ENCODE measurements at places on chromosomes 2 and 18.

- peak; percentile 73 for DNase-seq
These were observed 8.7 kb upstream of the SIX3 start for GRCh38 chr2:44932564-44933392.

DNA sequence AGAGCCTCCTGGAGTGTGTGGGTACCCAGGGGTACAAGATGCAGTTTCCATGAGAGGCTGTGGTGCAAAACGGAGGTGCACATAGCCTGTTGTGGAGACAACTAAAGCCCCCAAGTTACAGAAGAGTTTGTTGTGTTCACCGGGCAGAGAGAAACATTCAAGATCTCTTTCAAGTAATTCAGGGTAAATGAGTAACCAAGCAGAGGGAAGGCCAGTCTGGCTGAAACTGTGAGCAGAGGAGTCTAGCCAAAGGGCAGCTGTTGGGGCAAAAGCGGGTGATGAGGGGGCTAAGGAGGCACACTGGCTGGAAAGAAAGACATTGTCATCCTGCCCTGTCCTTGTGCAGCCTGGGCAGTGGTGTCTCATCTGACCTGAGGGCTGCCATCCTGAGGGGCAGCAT is 52.0 kb downstream of the CXCR4 start:
- no peak for DNase-seq

- no peak for DNase-seq
These were observed 799 bp upstream of the KIF1A start for GRCh38 chr2:240820607-240821428.

DNA sequence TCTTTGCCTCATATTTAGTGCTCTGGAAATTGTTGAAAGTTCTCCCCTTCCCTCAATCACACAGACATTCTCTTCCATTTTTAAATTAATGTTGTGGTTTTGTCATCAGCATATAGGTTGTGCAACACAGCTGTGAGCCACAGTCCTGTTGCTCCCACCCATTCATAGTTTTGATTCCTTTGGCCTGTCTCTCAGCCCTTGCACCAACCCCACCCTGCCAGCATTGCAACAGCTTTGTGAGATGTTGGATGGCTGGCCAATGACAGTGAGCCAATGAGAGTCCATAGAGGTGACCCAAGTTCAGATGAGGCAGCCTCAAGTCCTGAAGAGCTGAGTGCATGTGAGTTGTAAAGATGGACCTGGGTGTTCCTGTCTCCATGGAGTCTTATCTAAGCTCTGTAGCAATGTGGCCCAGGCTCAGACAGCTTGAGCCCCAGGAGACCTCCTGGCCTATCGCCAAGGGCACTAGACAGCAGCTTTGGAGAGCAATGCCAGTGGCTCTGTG is 775.5 kb downstream of the RNF144A start:
- DNase-seq = peak; percentile 76

DNA sequence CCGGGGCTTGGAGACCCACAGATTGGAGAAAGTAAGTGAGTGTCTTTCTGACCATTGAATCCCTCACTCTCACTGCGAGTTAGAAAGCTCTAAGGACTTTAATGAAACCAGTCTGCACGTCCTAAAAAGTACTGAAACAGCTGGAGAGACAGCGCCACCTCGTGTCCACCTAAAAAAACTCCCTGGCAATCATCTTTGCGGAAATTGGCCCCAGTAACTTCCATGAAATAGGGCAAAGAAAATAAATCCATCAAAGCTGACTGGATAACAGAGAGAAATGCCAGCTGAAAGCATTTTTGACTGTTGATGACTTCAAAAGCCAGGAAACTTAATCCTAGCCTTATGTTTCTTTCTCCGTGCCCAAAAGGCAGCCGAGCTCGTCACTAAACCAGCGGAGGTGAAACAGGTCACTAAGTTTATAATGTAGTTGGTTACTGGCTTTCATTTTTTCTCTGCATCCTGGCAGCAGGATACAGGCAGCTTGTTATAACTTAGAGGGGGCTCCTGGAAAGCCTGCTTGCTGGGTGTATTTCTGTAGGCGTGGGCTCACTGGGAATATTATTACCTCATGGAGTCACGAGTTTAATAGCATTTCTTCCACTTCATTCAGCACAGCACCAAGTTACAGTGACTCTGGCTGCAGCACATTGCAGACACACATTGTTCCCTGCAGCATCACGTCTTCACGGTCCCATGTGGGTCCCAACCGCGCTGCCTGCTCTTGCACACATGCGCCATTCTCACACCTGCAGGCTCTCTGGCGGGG is 266.5 kb downstream of the HRH4 start:
- no peak for DNase-seq

DNA sequence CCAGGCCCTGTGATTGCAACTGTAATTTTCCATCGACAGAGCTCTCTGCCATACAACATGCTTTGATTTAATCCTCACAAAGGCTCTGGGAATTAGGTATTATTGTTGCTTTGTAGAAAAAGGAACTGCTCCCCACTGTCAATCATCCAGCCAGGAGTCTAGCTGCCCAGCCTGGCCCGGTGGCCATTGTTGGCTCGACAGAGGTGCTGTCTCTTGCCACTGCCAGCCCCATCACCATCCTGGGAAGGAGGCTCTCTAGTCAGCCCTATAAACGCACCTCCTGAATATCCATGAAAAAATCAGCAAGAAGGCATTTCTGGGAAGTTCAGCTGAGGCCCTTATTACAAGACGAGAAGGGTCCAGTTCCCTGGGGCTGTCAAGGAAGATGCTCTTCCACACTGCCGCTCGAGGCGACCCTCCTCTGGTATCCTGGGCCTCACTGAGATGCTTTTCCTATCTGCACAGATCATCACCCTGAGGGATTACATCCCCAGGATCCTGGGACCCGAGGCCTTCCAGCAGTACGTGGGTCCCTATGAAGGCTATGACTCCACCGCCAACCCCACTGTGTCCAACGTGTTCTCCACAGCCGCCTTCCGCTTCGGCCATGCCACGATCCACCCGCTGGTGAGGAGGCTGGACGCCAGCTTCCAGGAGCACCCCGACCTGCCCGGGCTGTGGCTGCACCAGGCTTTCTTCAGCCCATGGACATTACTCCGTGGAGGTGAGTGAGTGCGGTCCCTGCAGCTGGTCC is 71.0 kb downstream of the TPO start:
- DNase-seq = peak; percentile 77

DNA sequence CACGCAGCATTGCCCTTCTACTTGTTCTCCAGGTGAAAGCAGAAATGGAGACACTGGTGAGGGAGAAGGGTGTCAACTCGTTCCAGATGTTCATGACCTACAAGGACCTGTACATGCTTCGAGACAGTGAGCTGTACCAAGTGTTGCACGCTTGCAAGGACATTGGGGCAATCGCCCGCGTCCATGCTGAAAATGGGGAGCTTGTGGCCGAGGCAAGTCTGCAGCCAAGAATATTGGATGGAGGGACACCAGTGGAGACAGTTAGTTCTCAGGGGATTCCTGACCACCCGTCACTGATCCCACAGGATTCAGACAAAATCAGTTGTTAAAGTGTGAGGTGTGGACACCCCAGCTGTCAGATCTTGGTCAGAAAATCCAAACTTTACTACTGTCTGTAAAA is 43.2 kb upstream of the MAPRE3 start:
- DNase-seq = no peak

DNA sequence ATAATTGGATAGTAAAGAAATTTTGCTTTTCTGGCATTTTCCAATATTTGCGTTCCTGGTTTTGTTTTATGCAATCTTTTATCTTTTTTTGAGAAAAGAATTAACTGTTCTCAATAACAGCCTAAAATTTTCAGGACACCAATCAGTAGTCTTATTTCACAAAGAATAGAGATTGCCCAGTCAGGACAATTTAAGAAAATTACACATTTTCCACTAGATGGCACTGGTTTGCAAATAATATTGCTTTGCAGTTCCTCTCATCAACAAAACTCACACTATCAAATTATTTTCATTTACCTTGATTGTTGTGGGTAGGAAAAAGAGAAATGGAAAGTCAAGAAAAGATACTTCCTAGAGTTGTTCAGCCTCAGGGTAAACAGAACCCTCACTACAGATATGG is 2.4 kb upstream of the RBM45 start:
- DNase-seq = no peak

GRCh38 chr2:218405746-218406208 is 6.1 kb downstream of the CTDSP1 start:
- no peak for DNase-seq

- DNase-seq = no peak
These were observed 1186.8 kb upstream of the CELF4 start for GRCh38 chr18:38752430-38752829.

- no peak for DNase-seq
These were observed 58.0 kb upstream of the TMEM178A start for GRCh38 chr2:39607538-39608262.

GRCh38 chr2:168526641-168527040 is 70.6 kb downstream of the CERS6 start:
- DNase-seq = no peak

- DNase-seq = no peak
These were observed 33.0 kb downstream of the TPO start for GRCh38 chr2:1446301-1446700.

DNA sequence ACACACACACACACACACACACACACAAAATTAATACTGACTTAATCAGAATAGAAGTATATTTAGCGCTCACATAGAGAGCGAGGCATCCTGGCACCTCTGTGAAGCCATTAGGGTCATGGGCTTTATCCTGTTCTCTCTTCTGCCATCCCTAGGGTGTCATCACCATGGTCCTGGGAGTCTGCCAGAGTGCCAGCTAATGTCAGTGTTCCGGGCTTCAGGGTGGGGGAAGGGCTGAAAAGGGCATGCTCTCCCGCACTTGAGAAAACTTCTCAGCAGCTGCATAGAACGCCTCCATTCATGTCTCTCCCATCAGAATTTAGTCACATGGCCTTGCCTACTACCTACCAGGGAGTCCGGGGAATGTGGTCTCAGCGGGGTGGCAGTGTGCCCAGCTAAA is 19.7 kb upstream of the DYNC2LI1 start:
- no peak for DNase-seq

DNA sequence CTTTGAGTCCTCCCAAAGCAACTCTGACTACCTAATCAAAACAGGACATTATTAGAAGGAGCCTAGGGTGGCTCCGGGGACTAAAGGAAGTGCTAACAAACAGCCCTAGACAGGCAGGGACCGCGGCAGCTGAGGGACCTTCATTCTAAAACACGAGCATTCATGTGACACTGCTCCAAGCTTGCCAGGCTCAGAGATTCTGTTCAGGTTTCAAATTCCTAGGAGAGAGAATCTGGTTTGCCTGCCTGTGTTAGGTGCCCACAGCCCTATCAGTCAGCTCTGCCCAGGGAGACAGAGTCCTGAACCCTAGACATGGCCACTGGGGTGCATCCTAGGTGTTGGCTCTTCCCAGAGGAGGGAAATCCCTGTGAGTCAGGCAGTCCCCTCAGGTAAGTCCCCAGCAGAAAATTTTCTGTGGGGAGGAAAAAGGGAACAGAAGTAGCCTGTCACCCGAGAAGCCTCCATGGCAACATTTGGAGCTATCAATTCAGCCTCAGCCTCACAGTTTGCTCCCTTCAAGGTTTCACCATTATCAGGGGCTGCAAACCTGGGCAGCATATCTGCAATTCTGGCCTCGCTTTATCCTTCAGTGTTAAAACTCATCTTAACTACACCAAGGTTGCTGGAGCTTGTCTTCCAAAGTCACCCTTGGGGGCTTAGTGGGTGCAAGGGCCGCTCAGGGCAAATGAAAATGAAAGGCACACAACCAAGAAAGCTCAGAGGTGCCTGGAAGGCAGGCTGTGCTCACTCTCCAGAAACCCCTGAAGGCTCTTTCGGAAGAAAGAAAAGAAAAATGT is 28.6 kb downstream of the PCBP1 start:
- DNase-seq = no peak

GRCh38 chr2:241997017-241997416 is 127.5 kb downstream of the RTP5 start:
- DNase-seq = no peak

DNA sequence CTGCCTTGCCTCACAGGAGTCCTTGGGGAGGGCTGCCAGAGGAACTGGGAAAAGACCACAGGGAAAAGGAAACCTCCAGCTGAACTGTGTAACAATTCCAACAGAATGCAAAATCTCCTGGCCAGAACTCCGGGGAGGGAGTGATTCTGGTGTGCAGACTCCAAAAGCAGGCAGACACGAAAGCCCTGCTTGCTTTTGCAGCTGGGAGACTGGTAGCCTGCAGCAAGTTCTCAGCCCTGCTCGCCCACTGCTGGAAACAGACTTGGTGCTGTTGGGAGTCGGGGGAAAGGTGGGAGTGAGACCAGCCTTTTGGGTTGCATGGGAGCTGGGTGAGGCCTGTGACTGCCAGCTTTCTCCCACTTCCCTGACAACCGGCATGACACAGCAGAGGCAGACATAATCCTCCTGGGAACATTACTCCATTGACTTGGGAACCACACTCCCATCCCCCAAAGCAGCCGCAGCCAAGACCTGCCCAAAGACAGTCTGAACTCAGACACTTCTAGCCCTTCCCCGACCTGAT is 26.0 kb upstream of the NMI start:
- DNase-seq = no peak

GRCh38 chr18:80006724-80007123 is 18.4 kb upstream of the TXNL4A start:
- DNase-seq = no peak

- no peak for DNase-seq
These were observed 149.2 kb upstream of the TWIST2 start for GRCh38 chr2:238698451-238699306.

GRCh38 chr2:223057569-223057968 is 5.6 kb downstream of the KCNE4 start:
- no peak for DNase-seq

- DNase-seq = no peak
These were observed 74.5 kb downstream of the DTNB start for GRCh38 chr2:25598911-25599310.

DNA sequence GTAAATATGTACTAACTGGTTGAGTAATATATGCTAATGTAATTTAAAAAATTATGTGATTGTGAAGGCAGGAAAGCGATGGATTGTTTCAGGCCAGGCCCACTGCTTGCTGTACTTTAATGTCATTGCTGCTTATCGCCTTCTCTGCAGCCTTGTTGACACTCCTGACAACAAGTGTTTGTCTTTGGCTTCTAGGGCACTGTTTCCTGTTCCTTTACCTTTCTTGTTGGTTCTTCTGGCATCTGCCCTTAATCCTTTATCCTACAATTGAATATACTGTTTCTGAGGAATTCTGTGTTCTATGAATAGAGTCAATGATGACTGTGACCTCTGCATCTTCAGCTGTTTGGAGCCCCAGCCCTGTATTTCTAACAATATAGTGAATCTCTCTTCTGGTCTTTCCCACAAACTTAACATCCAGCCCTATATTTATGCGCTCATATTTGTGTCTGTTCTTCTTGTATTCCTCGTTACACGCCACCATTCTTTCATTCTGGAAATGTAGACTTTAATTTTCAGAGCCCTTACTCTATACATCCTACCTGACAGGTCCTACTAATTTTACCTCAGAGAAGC is 17.6 kb downstream of the ACSL3 start:
- no peak for DNase-seq

DNA sequence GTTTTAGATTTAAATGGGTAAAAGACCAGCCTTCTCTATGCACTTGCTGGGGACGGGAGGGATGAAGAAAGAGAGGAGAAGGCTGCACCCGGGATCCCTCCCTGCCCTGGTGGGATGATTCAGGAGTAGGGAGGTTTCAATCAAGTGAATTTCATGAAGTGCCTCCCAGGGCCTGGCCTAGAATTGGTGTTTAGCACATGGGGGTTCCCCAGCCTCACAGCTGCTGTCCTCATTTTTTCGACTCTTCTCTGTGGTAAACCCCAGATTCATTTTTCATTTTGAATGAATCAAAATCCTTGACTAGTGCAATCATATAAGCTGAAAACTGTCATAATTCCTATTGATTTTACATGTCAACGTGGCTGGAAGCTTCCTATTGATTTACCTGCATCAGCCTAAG is 81.1 kb downstream of the LPIN1 start:
- DNase-seq = no peak
